ENCODE measurements at places on chromosomes 11 and 22.

DNA sequence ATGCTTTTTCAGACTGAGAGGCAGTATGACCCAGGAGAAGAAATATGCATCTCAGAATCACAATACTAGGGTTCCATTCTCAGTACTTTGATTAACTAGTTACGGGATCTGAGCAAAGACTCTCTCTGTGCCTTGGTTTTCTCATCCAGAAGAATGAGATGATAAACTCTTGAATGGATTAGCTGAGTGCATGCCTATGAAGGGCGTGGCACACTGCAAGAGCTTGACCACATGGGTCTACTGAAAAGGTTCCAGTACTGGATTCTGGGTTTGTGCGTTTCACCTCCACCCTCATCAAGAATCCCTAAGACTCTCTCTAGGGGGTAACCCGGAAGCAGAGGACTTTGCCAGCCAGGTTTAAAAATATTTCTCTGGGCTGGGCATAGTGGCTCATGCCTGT, 25.6 kb downstream of the PGA5 start:
- no peak for DNase-seq

GRCh38 chr11:19696904-19697303, 15.7 kb upstream of the NAV2 start:
- no peak for DNase-seq

GRCh38 chr11:6413791-6414201, 5.1 kb downstream of the APBB1 start:
- no peak for DNase-seq

DNA sequence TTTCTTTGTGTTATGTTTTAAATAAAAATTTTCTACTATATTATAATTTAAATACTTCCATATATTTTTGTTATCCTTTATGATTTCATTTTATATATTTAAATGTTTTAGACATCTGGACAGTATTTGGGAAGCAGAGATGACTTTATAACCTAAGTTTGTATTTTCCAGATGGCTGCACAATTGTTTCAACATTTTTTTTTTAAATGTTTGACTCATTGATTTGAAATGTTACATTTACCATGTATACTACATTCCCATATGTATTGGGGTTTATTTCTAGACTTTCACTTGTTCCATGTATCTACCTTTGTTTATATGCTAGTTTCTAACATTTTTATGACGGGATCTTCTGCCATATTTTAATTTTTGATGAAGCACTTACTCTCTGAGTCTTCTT, 766.5 kb downstream of the METTL15 start:
- no peak for DNase-seq

DNA sequence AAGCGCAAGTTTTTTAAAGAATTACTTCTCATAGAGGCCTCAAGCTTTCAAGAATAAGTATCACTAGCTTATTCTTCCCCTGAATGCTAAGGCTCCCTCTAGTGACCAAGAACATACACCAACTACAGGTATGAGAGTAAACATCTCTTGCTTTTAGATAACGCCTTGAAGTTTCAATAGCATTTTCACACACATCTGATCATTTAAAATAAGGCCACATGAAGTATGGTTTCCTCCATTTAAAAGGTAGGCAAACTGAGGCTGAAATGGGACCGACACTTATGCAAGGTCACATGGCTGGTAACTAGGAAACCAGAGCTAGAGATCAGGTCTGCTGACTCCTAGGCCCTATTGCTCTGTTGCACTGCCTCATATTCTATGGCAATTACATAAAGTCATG, 66.5 kb downstream of the CCDC34 start:
- DNase-seq = peak; percentile 26

- DNase-seq = no peak
These were observed 281.1 kb downstream of the FAT3 start for GRCh38 chr11:92505689-92506088.
